ENCODE measurements at places on chromosomes 12 and 14.
A peak's percentile ranks its signal among the peaks of the same experiment; 100 is the strongest.

- DNase-seq, result no peak
These were observed 401.6 kb downstream of the FOXG1 start for GRCh38 chr14:29168149-29168548.

DNA sequence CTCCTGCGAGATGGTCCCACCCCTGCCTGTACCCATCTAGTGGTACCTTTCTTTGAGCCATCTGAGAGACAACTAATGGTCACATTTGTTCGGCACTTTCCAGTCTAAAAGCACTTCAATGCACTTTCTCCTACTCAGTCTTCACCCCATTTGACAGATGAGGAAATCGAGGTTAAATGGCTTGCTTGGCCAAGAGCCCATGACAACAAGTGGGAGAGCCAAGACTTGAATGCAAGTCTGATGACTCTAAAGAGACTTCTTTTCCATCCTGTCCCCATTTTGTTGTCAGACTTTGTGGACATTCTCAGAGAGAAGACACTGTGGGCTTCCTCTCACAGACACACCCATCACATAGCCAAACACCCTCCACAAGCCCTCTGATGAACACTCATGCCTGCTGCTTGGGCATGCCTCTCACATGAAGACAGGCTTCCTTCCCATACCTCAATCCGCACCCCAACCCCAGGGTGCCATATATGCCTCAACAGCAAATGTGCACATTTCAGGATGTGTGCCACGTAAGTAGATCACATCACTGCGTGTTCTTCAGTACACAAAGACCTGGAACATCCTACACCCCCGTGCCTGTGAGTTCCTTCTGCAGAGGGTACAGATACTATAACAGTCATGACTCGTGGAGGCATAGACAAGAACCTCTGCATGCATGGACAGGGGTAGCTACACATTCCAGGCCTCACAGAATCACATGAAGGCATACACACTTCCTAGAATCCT lies 805 bp downstream of the MYH7 start:
- no peak for DNase-seq

GRCh38 chr12:12684375-12685106 lies 11.4 kb downstream of the GPR19 start:
- DNase-seq, result no peak

GRCh38 chr12:1846421-1847405 lies 26.3 kb downstream of the LRTM2 start:
- no peak for DNase-seq

DNA sequence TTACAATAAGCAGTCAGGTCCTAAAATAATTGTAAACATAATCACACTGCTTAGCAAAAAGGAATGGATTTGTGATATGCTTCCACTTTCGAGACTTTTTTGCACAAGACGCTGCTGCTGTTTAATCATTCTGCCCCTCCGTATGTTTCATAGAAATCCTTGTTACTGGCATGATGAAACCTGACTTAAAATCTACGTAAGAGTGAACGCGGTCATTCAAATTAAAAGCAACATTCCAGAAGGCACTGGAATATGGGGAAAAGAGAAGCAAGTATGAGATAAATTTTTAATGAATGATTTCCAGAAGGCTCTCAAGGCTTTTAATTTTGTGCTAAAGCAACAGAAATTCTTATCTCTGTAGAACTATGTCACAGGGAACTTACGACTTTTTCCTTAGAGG lies 1.1 kb downstream of the CNIH1 start:
- DNase-seq, result no peak

DNA sequence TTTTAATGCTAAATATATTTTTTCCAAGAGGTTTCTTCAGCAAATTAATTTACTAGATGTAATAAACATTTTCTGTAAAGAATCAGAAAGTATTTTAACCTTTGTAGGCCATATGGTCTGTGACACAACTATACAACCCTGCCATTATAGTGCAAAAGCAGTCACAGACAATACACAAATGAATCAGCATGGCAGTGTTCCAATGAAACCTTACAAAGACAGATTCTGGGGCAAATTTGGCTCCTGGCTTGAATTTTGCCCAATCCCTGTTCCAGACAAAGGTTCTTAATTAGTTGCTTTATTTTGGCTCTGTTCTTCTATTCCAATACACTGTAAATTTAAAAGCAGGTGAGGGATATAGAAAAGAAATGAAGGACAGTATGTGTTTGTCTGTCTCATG lies 352.5 kb downstream of the C12orf50 start:
- no peak for DNase-seq

DNA sequence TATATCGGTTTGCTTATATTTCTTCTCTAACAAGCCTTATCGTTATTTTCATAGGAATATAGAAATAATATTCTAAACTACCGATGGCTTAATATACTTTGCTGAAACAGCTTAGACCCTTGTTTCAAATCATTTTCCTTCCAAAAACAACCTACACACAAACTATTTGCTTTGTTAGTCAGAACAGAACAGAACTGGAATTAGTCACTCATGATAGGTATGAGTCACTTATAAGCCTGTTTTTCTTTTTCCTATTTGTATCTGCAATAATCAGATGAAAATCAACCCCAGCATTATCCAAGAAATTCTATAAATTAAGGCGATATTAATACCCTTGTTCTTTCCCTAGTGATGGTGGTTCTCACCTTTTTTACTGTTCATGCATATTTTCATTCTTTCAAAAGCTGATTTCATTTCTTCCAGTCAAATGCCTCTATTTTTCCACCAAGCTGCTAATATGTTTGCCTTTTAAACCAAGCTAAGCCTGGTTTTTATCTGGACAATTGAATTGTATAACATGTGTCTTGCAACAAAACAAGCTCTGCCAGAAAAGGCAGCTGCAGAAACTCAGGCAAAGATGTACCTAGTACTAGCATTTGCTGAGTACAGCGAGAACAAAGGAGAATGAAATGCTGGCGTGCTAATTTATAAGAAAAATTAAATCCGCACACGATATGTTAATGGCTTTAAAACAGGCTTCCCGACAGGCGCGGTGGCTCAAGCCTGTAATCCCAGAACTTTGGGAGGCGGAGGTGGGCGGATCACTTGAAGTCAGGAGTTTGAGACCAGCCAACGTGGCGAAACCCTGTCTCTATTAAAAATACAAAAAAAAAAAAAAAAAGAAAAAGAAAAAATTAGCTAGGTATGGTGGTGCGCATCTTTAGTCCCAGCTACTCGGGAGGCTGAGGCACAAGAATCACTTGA lies 1418.2 kb downstream of the AACS start:
- DNase-seq, result no peak

DNA sequence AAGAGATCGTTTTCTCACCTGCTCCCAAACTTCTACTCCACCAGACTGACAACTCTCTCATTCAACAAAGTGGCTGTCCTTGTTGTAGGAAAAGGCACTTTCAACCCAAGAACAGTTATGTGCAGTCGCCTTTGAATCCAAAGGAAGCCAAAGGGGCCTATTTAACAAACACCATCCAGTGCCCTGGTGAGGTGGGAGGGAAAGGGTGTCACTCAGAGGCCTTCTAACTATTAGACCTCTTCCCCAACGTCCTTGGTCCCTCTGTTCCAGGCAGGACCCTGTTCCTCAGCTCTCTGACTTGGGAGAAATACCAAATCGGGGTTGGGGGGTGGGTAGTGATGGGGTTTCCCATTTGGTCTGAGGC lies 3.2 kb downstream of the SIX4 start:
- DNase-seq, result no peak

- peak; percentile 12 for DNase-seq
These were observed 151.6 kb upstream of the OR4E1 start for GRCh38 chr14:21825149-21825743.

GRCh38 chr12:125069616-125070015 lies 4.4 kb downstream of the AACS start:
- DNase-seq, result no peak

DNA sequence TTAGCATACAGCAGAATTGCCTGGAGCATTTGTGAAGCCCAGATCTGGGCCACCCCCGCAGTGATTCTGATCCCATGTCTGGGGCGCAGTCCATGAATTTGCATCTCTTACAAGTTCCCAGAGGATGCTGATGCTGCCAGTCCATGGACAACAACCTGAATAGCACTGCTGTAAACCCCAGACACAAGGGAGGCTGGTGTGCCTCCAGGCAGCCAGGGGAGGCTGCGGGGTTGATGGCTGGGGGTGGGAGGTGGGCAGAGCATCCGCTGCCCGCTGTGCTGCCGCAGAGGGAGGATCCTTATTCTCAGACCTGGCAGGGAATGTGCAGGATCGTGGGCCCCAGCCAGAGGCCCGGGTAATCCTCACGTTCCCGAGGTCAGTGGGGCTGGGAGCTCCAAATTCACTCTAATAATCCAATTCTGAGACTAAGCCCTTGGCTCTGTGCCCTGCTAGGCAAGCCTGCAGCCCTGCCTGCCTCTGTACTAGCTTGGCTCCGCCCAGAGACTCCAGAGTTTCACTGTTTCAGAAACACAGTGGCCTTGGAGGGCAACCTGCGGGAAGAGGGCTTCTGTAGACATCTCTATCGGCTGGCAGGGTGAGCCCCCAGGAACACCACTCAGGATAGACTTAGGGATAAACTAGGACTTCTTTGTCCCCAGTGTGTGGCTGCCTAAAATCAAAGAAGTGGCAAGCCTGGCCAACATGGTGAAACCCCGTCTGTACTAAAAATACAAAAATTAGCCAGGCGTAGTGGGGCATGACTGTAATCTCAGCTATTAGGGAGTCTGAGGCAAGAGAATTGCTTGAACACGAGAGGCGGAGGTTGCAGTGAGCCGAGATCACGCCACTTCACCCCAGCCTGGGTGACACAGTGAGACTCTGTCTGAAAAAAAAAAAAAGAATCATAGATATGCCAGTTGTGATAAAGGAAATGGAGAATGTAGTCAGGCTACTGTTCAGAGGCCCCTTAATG lies 17.8 kb upstream of the MLEC start:
- no peak for DNase-seq

- no peak for DNase-seq
These were observed 31.7 kb downstream of the STX2 start for GRCh38 chr12:130807309-130807708.

DNA sequence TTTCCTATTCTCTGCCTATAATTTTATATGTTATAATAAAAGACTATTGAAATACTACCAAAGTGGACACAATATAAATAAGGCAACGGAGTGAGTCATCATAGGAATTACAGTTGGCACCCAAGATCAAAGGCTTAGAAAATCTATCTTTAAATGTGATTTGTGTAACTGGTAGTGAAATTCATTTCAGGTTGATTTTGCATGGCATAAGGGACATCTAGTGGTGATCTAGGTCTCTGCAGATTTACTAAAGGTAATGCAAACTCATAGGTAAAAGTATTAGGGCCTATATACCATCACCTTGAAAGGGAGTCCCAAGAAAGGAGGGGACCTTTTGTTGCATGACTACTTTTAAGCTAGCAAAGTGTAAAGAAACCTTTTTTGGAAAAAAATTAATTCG lies 527.2 kb downstream of the NRXN3 start:
- DNase-seq, result no peak

DNA sequence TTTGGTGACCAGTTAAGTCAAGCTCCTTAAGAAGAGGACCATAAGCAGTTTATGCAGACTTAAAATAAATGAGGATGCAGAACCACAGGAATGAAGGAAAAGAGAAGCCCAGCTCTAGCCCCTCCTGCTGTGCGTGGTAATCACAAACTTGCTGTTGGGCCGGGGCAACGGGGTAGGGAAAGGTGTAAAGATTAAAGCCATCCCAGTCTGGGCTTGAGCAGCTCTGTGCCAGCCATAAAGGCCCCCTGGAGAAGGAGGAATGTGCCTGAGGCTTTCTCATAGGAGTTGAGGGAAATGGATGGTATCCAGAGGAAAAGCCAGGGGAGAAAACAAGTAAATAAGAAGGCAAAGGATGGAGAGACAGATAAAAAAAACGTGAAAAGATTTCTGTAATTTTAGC lies 25.1 kb downstream of the TEP1 start:
- DNase-seq, result no peak

GRCh38 chr14:65173973-65174693 lies 71.8 kb upstream of the MAX start:
- DNase-seq, result no peak

DNA sequence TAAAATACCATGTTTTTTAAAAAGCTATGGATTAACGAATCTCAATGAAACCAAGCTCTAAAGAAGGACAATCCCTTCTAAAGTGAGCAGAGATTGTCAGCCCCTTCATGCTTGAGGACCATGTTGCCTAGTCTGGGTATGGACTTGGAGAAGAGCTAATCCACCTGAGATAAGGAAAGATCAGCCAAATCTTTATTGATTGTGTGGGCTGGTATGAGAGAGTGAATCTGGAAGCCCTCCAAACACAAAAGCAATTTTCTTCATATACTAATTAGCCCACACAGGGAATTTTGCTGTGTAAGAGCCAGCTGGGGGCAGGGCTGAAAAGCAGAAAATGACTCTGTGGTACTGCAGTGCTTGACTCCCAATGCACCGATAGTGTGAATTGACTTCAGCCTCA lies 47.4 kb upstream of the DICER1 start:
- DNase-seq, result no peak

DNA sequence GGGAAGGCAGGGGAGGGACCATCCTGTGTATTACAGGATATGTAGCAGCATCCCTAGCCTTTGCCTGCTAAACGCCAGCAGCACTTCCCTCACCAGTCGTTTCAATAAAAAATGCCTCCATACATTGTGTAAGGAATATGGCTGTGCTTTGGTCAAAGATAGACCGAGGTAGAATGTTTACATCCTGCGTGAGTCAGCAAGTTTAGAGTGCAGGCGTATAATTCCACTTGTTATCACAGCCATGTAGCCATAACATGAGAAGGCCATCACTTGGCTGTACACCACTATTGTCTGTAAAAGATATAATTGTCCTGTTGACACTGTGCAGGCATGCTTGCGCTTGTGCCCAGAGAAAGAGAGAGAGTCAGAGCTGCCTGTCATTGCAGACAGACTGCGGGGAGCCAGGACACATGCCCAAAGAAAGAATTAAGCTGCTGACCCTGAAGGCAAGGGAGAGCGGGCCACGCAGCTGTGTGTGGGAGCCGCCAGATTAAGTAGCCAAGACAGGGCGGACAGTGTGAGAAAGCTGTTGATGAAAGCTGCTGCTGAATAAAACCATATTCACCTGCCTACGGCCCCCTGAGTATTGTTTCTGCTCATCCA lies 68.4 kb downstream of the CRACR2A start:
- DNase-seq, result no peak

- DNase-seq, result no peak
These were observed 2.6 kb upstream of the KRT18 start for GRCh38 chr12:52946334-52946733.

DNA sequence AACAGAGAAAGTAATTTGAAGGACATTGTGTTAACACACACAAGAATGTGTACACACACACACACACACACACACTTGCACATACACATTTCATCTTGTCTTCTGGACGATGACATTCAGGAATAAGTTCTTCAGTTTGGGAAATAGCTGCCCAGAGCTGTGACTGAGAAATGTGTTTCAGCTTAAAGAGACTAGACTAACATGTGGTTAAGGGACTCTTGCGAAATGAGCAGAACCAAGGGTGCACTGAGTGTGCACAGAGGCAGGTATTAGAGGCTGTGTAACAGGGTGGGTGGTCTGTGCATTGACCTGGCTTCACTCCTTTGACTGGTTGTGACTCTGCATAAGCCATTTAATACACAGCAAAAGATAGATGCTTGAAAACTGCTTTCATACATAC lies 29.4 kb upstream of the KCNA5 start:
- no peak for DNase-seq

GRCh38 chr14:81245771-81246170 lies 25.0 kb upstream of the GTF2A1 start:
- no peak for DNase-seq

Measured in activated T-helper 9 cell treated with anti-CD3 and anti-CD28 coated beads, Interleukin-2, amount 50 U/mL, for 16 hours (primary cell).